ENCODE measurements at places on chromosomes 1 and 21. TPM values are rescaled to one million over a fixed set of nuclear protein-coding genes. Genes with fewer than 3 reads are reported as not detected.

DNA sequence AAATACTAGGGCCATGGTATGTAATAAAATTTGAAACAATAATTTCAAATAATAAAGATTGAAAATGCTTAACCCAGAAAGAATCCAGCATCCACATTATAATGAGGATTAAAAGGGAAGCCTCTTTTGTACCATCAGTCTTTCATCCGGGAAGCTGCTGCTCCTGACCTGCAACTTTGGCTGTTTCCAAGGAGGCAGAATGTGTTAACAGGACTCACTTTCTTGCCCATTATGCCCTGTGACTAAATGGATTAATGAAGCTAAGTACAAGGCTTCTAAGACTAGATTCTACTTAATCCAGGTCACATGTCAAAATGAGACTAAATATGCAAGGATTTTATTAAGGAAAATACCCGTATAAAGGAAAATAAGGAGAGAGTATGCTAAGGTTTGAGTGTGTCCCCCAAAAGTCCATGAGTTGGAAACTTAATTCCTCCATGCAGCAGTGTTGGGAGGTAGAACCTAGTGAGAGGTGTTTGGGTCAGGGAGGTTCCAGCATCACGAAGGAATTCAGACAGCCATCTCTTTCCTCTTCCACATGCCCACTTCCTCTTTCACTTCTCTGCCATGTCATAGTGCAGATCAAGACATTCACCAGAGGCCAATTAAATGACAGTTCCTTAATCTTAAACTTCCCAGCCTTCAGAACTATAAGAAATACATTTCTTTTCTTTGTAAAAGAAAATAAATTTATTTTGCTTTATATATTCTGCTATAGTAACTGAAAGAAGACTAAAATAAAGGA lies 27.7 kb downstream of the FMO2 start:
- ATAC-seq = peak; percentile 56

Gene LCE6A
- total RNA-seq = not detected

Gene PCSK9
- 18.3 TPM for total RNA-seq

DNA sequence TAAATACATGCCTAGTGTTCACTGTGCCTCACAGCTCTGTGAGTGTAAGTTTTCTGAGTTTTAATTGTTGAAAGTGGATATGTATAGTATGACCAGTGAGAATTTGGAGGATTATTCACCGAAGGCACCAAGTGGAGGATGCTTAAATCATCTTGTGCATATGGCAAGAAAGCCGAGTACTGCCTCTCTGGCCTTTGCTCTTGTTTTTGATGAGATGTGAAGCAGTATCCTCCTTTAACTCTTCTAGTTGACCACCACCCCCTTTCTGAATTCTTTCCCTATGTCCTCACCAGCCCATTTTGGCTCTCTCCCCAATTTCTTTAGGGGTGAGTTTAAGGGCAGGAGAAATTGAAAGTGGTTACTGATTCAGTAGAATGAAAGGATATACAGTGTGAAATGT lies 130.4 kb downstream of the SYT2 start:
- ATAC-seq = no peak

Gene SPRR1A
- 1,843 TPM for total RNA-seq

Gene PPIAL4G
- not detected for total RNA-seq

GRCh38 chr1:30083800-30084464 lies 639.5 kb downstream of the MATN1 start:
- no peak for ATAC-seq
